ENCODE measurements at places on chromosomes 11 and 22. TPM values are rescaled to one million over a fixed set of nuclear protein-coding genes. Genes with fewer than 3 reads are reported as not detected.

OR9G1 gene
- not detected for polyA plus RNA-seq

PDGFD gene
- 1.0 TPM for polyA plus RNA-seq

C22orf31 gene
- not detected for polyA plus RNA-seq

KDELR3 gene
- not detected for polyA plus RNA-seq

IL17REL gene
- not detected for polyA plus RNA-seq

ZNF70 gene
- 1.3 TPM for polyA plus RNA-seq

NXPE4 gene
- not detected for polyA plus RNA-seq

NOL12 gene
- 90.0 TPM for polyA plus RNA-seq

RPUSD4 gene
- 43.4 TPM for polyA plus RNA-seq

MSANTD4 gene
- 45.0 TPM for polyA plus RNA-seq

CASTOR1 gene
- polyA plus RNA-seq: 2.2 TPM

RIN1 gene
- polyA plus RNA-seq: 4.2 TPM

CKAP5 gene
- 90.3 TPM for polyA plus RNA-seq

SLC16A8 gene
- not detected for polyA plus RNA-seq

KCNA4 gene
- 2.5 TPM for polyA plus RNA-seq

CREB3L1 gene
- polyA plus RNA-seq: not detected

CLCF1 gene
- 0.34 TPM for polyA plus RNA-seq

RBMXL2 gene
- not detected for polyA plus RNA-seq

OTUB1 gene
- 131 TPM for polyA plus RNA-seq

GGTLC2 gene
- not detected for polyA plus RNA-seq

ACR gene
- polyA plus RNA-seq: not detected

VPS51 gene
- 313 TPM for polyA plus RNA-seq

BRMS1 gene
- 108 TPM for polyA plus RNA-seq

TTC28 gene
- polyA plus RNA-seq: 14.8 TPM

MTA2 gene
- polyA plus RNA-seq: 130 TPM

APOL6 gene
- not detected for polyA plus RNA-seq

MRGPRX3 gene
- not detected for polyA plus RNA-seq

H19 gene
- polyA plus RNA-seq: not detected

SLC37A2 gene
- polyA plus RNA-seq: 0.12 TPM

NRXN2 gene
- polyA plus RNA-seq: 68.0 TPM

CECR2 gene
- polyA plus RNA-seq: 2.1 TPM

CASP1 gene
- not detected for polyA plus RNA-seq

UPK3A gene
- not detected for polyA plus RNA-seq

SYT13 gene
- 65.4 TPM for polyA plus RNA-seq

DERL3 gene
- polyA plus RNA-seq: 0.84 TPM

OR8G5 gene
- polyA plus RNA-seq: not detected

ST14 gene
- not detected for polyA plus RNA-seq

NAALADL1 gene
- not detected for polyA plus RNA-seq

MRGPRF gene
- polyA plus RNA-seq: not detected

PLAAT2 gene
- not detected for polyA plus RNA-seq

ADAMTS15 gene
- 1.1 TPM for polyA plus RNA-seq

TSPAN18 gene
- polyA plus RNA-seq: 8.4 TPM

HEPHL1 gene
- not detected for polyA plus RNA-seq
